ENCODE measurements at places on chromosomes 1 and 21.

DNA sequence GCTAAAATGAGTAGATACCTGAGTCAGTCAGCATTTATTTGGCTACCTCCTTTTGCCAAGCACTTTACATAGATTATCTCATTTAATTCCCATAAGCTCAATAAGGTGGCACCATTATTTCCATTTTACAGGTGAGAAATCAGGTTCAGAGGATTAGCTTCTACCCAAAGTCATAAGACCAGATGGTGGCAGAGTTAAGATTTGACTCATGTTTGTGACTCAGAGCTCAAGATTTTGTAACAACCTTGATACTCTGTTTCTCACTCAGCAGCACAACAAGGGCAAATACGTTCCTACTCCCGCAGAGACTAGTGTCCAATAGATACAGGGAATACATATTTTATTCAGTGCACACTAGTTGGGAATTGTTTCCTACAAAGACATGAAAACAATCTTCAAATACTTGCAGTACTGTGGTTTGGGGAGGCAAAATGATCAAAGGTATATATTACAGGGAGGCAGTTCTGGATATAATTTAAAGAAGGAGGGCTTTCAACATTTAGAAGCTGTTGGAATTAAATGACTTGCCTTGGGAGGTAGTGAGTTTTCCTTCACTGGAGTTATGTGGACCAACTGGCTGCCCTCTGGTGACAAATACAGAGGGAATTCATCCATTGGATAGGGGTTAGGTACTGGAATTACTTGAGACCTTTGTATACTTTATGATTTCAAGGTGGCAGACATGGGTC lies 3.6 kb downstream of the LEPR start:
- no peak for DNase-seq

- no peak for DNase-seq
Observed at GRCh38 chr1:222081859-222082258, 340.0 kb upstream of the DUSP10 start.

DNA sequence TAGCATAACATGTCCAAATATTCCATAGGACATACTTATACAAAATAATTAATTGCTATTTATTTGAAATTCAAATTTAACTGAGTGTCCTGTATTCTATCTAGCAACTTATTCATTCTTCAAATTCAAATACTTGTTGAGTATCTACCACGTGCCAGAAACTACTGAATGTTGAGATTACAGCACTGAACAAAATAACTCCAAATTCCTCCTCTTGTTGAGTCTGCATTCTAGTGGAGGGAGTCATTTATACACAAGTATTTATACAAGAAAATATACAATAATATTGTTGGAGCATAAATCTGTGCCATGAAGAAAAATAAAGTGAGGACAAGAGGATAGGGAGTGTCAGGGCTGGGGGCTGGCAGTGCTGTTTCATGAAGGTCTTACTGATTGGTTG lies 43.7 kb upstream of the CDC42BPA start:
- DNase-seq = no peak

GRCh38 chr1:109198043-109198695 lies 15.5 kb upstream of the SARS1 start:
- DNase-seq = no peak

DNA sequence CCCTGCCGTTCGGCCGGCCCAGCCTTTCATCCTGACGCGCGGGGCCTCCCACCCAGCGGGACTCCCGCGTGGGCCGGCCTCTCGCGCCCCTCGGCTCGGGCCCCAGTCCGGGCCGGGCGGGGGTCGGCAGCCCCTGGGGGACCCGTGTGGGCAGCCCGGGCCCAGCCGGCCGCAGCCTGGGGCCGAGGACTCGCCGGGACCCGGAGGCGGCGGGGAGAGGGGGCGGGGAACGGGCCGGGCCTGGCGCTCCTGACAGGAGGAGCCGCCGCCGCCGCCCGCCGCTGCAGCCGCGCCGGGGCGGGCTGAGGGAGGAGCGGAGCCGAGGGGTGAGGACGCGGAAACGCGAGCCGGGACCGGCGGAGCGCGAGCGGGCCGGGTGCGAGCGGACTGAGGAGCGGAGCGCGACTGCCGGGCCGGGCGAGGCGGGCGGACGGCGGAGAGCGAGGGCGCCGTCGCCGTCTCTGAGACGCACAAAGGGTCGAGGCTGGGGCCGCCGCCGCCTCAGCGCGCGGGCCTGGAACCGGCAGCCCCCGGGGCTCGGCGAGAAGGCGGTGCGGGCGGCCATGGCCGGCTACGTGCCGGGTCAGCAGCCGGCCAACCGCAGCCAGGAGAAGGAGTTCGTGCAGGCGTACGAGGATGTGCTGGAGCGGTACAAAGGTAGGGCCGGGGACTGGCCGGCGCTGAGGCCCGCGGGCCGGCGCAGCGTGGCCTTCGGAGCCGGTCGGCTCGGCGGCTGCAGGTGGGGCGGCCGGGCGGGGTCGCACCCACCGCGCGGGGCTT lies 79.1 kb downstream of the NDUFS5 start:
- peak; percentile 49 for DNase-seq

DNA sequence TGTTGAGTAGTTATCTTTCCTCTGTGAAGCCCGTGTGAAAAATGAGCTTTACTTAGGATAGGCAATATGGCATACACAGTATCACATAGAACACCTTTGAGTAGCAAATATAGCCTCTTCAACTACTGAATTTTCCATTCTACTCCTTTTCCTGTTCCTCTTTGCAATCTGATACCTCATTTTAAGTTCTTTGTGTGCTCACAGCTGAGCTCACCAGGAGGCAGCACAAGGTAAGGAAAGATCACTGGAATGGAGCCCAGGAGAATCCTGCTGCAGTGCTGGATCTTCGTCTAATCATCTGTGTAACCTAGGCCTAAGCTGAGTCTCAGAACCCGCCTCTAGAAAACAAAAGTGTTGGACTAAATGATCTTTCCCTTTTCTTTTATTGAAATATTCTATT lies 171.0 kb downstream of the LRRC40 start:
- no peak for DNase-seq

Measured in GM18507 (cell line).